ENCODE measurements at places on chromosomes 16 and 17.

- no peak for DNase-seq
These were observed 27.4 kb downstream of the RAB11FIP4 start for GRCh38 chr17:31418773-31419350.

GRCh38 chr17:52106638-52107261 is 51.8 kb downstream of the CA10 start:
- DNase-seq: no peak

GRCh38 chr17:9811537-9811936 is 10.3 kb downstream of the GSG1L2 start:
- DNase-seq: no peak

DNA sequence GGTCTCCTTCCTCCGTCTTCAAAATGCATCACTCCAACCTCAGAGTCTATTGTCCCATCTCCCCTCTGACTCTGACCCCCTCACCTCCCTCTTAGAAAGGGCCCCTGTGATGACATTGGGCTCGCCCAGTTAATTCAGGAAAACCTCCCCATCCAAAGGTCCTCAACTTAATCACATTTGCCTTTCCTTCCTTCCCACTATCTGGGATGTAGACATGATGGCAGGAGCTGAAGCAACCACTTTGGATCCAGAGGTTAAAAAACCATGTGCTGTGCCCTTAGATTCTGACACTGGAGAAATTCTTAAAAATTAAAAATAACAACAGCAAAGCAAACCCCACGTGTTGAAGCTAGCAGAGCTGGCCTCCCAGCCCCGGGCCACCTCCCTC is 80.2 kb downstream of the ZDHHC7 start:
- no peak for DNase-seq

DNA sequence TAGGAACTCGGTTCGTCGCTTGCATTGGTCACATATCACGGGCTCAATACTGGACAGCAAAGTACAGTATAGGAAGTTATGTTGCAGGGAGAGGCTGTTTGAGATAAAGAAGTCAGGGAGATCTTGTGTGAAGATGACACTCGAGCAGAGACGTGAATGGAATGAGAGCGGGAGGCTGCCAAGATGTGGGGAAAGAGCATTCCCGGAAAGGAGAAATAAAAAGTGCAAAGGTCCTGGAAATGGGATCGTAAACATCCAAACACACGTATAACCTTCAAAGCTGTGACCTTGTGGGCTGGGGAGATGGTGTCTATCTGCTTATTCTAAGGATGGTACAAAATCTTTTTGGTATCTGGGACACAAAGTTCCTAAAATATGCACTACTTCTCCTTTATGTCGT is 43.0 kb upstream of the MYOCD start:
- no peak for DNase-seq

DNA sequence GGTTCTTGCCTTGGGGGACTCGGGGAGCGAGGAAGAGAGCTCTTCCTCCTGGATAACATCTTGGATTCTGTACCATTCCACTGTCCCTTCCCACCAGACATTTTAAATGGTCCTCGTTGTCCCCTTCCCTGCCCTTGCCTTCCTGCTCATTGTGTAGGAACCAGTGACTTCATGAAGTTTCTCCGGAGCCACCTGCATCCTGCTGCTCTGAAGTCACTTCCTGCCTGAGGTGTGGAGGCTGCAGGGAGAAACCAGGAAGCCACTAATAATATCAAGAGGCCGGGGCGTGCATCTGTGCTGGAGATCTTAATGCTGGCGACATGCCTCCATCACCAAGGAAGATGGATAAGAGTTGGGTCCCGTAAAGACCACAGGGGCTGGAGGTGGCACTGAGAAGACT is 6.2 kb upstream of the SLC16A13 start:
- DNase-seq: no peak

DNA sequence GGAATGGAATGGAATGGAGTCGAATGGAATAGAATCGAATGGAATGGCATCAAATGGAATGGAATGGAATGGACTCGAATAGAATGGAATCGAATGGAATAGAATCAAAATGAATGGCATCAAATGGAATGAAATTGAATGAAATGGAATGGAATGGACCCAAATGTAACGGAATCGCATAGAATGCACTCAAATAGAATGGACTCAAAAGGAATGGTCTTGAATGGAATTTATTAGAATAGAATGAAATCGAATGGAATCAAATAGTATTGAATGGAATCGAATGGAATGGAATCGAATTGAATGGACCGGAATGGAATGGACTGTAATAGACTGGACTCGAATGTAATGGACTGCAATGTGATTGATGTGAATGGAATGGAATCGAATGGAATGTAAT is 501.4 kb upstream of the WSB1 start:
- peak; percentile 17 for DNase-seq

DNA sequence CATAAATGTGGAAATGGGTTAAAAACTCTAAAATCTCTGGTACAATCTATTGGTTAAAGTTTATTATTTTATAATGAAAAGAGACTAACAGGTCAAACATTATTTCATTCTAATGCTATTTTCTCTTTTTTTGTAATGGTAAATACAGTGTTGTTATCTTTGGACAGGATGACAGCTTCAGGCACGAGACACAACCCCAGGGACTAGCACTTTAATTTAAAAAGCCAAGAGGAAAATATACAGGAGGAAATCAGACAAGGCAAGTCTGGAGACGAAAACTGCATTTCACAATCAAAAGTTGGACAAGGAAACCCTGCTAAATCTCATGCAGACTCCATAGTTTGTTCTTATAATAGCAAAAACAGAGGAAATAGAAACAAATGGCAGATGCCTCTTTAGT is 589.1 kb upstream of the CDH8 start:
- DNase-seq: no peak

DNA sequence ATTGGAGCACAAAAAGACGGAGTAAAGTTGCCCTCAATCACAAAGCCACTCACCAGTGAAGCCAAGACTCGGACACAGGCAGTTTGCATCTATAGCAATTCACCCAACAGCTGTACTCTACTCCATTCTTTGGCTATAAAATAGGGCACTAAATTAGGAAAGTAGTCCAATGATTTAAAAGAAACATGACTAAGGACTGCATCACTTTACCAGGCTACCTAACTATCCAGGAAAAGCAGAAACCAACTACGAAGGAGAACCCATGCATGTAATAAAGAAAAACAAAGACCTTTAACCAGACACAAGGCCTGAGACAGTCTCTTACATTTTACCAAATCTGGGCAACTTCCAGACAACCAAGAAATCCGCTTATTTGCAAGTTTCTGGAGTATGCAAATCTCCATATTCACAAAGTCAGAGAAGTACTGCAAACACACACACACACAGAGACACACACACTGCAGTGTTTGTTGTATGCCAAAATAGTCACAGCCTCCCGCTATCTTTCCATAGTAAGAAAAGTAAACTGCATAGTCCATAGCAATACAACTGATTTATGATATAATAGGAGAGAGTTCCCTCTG is 59.8 kb downstream of the CDH11 start:
- no peak for DNase-seq

- no peak for DNase-seq
These were observed 50.2 kb upstream of the WSCD1 start for GRCh38 chr17:6019959-6020358.

DNA sequence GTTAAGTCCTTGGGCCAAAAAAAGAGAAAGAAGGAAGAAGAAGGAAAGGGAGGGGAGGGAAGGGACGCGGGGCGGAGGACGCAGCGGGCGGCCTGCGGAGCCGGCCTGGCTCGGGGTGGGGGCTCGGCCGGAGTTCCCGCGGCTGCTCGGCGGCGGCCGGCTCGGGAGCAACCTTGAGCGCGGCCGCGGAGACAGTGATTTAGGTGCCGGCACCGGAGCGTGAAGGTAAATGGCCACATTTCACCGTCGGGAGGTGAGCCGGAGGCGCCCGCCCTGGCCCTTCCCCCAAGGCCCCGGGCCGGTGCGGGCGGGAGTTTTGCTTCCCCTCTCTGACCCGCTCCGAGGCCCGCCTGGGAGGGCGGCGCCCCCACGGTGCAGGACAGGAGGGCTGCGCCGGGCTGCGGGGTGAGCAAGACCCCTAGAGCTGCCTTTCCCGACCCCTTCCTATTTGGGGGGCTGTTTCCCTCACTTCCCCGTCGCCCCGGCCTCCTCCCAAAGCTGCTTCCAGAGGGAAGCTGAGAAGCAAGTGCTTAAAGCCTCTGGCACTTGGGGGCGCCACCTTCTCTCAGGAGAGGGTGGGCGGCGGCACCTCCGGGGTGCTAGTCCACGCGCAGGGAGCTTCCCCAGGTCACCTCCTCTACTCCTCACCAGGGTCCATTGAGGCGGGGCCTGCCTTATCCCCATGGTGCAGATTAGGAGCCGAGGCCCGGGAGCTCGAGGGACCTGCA is 56.5 kb downstream of the MRM1 start:
- peak; percentile 86 for DNase-seq

DNA sequence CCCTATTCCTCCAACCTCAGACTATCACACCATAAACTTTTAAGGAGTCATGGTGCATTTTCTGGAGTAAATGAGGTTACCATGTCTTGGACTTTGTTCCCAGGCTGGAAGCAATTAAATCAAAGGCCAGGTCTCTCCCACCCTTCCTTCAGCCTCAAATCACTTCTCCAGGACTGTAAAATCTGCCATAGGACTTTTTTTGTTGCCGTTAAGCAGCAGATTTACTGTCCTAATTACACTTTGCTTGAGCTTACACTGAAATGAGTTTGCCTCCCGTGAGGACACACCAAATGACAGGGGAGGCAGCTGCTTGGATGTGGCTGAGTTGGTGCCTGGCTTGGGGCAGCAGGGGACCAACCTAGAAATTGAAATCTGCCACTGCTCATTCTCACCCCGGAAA is 14.7 kb downstream of the DCAKD start:
- no peak for DNase-seq
